HL-60 (cell line): ENCODE measurements at places on chromosomes 13 and 19.

DNA sequence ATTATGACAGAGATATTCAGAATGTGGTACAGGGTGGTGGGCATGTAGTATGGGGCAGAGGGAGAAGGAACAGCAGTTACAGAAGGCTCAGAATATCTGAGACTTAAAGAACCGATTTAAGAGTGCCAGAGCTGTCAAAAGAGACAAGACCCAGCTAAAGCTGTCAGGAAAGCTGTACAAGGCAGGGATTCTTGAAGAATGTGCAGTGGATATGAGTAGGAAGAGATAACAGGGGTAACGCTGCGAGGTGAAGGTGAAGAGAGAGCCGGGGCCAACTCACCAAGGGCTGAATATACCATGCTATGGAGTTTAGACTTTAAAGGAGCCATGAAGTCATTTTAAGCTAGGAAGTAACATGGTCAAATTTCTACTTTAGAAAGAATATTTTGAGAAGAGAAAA lies 381.0 kb downstream of the DIAPH3 start:
- no peak for DNase-seq

DNA sequence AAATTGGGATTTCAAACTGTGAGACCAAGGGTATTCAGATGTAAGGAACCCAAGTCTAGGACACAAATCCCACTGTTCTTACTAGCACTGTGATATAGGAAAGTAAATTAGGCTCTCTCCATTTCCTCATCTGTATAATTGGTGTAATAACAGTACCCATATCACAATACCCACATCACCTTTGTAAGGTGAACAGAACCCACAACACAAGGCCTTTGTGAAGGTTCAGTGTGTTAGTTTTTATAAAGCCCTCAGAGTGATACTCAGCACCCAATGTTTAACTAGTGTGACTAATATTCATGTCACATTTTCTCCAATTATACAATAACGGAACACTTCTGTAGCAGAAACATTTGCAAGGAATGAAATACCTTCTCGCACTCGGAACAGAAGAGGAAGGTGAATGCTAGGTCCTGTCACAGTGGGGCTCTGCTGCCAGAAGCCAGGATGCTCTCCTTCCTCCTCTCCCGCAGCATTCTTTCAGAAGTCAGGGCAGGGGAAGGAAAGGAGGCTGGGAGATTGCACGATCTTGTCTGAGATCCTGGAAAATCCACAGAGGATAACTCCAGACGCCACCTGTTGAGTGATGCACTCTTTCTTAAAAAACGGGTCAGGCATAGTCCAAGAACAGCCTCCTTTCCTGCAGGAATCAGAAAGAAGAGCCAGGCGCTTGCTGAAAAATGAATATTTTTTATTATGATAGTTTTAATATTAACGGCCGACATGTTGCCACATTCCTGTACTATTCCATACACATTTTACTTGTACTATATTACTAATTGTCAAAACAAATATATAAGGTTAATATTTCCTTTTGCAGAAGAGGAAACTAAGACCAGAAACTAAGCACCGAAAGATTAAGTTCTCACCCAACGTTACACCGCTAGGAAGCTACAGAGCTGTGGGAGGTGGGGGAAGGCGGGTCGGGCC lies 762 bp downstream of the ZNF45 start:
- DNase-seq = peak; percentile 21

GRCh38 chr13:67145950-67146349 lies 84.2 kb downstream of the PCDH9 start:
- DNase-seq = no peak

GRCh38 chr13:106311004-106311403 lies 224.5 kb downstream of the EFNB2 start:
- DNase-seq = no peak

DNA sequence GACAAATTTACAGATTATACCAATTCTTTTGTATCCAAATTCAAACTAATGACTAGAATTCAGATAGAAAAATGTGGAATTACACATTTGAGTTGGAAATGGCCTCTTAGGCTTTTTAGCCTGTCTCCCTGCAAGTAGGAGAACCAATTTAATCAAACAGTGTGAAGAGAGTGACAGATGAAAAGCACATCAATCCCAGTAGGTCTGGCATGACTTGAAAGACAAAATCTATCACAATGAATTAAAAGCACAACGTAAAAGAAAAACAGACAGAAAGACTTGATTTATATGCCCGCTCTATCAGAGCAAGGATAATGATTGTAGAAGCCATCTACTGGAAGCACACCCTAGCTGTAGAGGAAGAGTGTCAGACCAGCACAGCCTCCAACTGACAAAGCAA lies 1084.4 kb upstream of the SPRY2 start:
- DNase-seq = no peak

DNA sequence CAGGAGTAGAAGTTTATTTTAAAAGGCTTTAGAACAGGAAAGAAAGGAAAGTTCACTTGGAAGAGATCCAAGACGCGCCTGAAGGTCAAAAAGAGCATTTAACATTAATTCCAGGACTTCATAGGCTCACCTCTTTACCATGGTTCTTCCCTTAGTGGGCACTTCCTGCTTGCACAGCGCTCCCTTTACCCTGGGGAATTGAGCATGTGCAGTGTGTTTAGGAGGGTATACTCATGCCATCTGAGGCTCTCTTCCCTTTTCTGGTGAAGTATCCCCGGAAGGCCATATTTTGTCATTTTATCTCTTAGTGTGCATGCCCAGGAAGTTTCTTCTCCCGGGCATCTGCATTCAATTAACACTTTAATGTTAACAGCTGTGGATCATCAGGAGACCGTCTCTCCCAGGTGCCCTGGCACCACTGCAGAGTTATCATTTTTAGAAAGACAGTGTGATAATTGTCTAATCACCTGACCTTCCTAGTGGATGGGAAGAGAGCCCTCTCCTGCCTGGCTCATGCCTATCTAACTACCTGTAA lies 66.1 kb upstream of the ABCC4 start:
- peak; percentile 82 for DNase-seq

GRCh38 chr13:95643936-95644598 lies 439 bp downstream of the DZIP1 start:
- no peak for DNase-seq

DNA sequence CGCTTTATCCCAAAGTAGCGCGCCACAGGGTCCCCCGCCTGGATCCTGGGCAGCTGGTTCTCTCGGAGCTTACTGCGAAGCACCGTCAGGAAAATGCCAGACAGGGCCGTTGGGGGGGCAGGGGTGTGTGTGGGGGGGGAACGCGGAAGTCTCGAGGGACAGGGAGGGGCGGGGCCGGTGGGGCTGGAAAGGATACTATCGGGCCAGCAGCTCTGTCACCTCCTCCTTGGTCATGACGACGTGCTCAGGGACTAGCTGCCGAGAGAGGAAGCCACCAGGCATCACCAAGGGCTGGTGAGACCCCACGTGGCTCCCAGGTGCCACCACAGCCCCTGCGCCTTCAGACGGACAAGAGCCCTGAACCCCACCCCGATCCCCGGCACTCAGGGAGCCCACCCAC lies 5.3 kb downstream of the POLR2E start:
- DNase-seq = no peak

- DNase-seq = peak; percentile 86
Observed at GRCh38 chr13:32894589-32895001, 121.6 kb upstream of the KL start.

- no peak for DNase-seq
Observed at GRCh38 chr13:63025741-63026140, 1610.1 kb upstream of the PCDH20 start.

GRCh38 chr13:83168590-83168989 lies 713.7 kb downstream of the SLITRK1 start:
- no peak for DNase-seq

- DNase-seq = no peak
Observed at GRCh38 chr13:112929783-112930055, 39.3 kb upstream of the MCF2L start.

- no peak for DNase-seq
Observed at GRCh38 chr13:21106089-21106488, 44.7 kb upstream of the LATS2 start.

GRCh38 chr19:47305309-47305751 lies 4.3 kb upstream of the C5AR1 start:
- peak; percentile 51 for DNase-seq

- DNase-seq = no peak
Observed at GRCh38 chr13:102825400-102825799, 20.4 kb upstream of the ERCC5 start.

GRCh38 chr13:44884076-44884729 lies 105.1 kb downstream of the NUFIP1 start:
- DNase-seq = no peak

GRCh38 chr13:39641645-39642044 lies 13.8 kb upstream of the COG6 start:
- DNase-seq = no peak

GRCh38 chr13:41639237-41639904 lies 182.0 kb downstream of the RGCC start:
- DNase-seq = no peak

DNA sequence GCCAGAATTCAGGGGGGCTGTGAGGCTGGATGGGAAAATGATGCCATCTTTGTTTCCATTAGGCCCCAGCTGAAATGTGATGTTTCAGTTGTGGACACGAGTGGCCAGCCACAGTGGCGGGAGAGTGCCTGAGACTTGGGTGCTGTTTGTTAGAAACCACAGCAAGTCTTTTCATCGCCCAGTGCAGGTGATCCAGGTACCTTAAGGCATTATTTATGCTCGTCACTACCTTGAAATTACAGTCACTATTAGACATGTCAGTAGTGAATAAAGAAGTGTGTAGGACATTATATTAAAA lies 82.5 kb upstream of the TM9SF2 start:
- DNase-seq = no peak

DNA sequence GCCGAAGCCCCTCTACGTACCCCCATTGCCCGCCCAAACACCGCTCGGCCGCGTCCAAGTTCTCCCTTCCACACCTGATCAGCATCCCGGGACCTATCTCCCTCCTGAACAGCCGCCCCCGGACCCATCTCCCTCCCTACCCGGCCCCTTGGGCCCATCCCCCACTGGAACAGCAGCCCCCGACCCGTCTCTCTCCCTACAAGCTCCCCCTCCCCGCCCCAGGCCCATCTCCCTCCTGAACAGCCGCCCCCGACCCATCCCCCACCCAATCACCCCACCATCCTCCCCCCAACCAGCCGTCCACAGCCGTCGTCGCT lies 610 bp downstream of the ZSCAN1 start:
- no peak for DNase-seq

DNA sequence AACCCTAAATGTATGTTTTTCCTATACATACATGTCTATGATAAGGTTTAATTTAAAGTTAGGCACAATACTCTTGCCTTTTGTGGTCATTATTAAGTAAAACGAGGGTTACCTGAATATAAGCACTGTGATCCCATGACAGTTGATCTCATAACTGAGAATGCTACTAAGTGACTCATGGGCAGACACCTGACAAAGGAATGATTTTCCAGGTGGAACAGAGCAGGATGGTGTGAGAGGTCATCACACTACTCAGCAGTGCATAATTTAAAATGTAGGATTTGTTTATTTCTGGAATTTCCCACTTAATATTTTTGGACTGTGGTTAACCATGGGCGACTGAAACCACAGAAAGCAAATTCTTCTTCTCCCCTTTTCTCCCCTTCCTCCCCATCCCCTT lies 178.9 kb downstream of the UGGT2 start:
- no peak for DNase-seq

GRCh38 chr19:6509118-6509971 lies 7.2 kb upstream of the TUBB4A start:
- no peak for DNase-seq

- DNase-seq = no peak
Observed at GRCh38 chr13:42592915-42593900, 19.3 kb downstream of the TNFSF11 start.

GRCh38 chr19:5907241-5907640 lies 2.6 kb downstream of the VMAC start:
- no peak for DNase-seq

- peak; percentile 28 for DNase-seq
Observed at GRCh38 chr13:114065926-114066774, 66.3 kb downstream of the RASA3 start.

GRCh38 chr19:53927739-53928138 lies 18.7 kb downstream of the CACNG7 start:
- no peak for DNase-seq

DNA sequence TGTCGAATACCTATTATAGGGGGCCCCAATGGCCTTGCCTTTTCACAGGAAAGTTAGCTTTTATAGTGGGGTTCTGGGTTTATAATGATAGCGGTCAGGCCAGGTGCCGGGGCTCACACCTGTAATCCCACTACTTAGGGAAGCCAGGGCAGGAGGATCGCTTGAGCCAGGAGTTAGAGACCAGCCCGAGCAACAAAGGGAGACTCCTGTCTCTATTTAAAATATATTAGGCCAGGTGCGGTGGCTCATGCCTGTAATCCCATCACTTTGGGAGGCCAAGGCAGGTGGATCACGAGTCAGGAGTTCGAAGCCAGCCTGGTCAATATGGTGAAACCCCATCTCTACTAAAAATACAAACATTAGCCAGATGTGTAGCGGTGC lies 7.3 kb downstream of the RPS11 start:
- DNase-seq = no peak

DNA sequence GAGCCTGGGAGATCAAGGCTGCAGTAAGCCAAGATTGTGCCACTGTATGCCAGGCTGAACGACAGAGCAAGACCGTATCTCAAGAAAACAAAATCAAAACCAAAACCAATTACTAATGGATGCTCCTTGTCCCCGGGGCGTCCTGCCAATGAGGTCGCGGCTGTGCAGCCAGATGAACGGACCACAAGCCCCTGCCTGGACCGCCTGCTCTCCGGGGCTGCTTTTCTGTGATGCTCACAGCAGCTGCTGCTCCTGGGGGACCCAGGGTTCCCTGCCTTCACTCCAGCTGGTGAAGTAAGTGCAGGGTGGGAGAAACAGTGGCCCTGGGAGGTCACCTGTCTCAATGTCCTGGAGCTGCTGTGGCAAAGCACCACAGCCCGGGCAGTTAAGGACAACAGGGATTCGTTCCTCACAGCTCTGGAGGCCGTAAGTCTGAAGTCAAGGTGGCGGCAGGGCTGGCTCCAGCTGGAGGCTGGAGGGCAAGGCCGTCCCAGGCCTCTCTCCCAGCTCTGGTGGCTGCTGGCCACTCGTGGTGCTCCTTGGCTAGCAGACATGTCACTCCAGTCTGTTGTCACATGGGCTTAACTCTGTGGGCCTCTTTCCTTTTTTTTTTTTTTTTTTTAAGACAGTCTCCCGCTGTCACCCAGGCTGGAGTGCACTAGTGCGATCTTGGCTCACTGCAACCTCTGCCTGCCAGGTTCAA lies 10.1 kb downstream of the COPE start:
- no peak for DNase-seq

- no peak for DNase-seq
Observed at GRCh38 chr19:51743405-51743804, 8.3 kb downstream of the FPR1 start.

- DNase-seq = no peak
Observed at GRCh38 chr19:54160182-54160811, 776 bp upstream of the LENG1 start.
